ENCODE measurements at places on chromosomes 4 and X.

GRCh38 chrX:13752141-13752540 lies 17.6 kb downstream of the OFD1 start:
- no peak for DNase-seq

DNA sequence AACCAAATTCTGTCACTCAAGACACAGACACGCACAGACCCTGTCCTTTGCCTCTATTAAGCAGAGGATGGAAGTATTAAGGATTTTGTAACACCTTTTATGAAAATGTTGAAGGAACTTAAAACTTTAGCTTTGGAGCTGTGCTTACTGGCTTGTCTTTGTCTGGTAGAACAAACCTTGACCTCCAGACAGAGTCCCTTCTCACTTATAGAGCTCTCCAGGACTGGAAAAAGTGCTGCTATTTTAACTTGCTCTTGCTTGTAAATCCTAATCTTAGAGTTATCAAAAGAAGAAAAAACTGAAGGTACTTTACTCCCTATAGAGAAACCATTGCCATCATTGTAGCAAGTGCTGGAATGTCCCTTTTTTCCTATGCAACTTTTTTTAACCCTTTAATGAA lies 215.7 kb downstream of the GC start:
- DNase-seq: no peak

DNA sequence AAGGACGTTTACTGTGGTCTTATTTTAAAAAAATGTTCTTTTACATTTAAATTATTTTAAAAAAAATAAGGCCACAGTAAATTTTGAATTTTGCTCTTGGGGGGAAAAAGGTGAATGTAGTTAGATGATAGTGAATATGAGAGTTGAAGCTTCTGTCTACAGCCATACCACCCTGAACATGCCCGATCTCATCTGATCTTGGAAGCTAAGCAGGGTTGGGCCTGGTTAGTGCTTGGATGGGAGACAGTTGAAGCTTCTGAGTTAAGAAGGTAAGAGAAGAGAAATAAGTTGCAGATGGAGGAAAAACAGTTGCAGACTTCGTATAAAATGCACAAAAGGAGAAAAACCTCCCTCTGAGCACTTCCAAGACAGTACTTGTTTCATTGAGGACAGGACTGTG lies 115.6 kb upstream of the NR3C2 start:
- no peak for DNase-seq

- DNase-seq: no peak
These were observed 159.8 kb upstream of the JADE1 start for GRCh38 chr4:128649575-128650205.

- DNase-seq: no peak
These were observed 70.5 kb downstream of the CLCN5 start for GRCh38 chrX:49992853-49993252.

DNA sequence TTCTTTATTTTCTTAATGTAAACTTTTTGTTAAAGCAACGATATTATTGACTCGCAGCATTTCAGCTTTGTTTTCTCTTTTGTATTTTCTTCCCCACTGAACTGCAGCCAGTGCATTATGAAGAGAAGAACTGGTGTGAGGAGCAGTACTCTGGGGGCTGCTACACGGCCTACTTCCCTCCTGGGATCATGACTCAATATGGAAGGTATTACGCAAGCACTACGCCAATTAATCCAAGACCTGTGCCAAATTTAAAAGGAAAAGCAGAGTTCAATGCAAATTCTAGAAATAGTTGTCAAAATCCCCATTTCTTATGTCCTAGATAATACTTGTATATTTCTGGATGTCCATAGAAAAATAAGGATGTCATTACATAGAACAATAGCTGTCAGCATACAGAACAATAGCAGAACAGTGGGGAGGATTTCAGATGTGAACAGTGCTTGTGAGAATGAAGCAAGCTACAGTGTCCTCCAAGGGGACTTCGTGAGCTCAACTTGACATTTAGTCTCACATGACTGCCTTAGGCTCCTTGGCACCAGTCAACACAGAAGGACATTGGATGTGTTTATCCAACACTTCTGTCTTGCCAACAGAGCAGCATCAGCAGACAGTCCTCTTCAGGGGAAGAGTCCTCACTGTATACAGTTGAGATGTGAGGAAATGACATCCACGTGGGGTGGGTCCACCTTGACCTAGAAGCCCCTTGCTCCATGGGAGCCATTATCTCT lies 85.9 kb downstream of the MAOA start:
- no peak for DNase-seq

GRCh38 chr4:1512738-1513660 lies 106.8 kb upstream of the NKX1-1 start:
- no peak for DNase-seq

DNA sequence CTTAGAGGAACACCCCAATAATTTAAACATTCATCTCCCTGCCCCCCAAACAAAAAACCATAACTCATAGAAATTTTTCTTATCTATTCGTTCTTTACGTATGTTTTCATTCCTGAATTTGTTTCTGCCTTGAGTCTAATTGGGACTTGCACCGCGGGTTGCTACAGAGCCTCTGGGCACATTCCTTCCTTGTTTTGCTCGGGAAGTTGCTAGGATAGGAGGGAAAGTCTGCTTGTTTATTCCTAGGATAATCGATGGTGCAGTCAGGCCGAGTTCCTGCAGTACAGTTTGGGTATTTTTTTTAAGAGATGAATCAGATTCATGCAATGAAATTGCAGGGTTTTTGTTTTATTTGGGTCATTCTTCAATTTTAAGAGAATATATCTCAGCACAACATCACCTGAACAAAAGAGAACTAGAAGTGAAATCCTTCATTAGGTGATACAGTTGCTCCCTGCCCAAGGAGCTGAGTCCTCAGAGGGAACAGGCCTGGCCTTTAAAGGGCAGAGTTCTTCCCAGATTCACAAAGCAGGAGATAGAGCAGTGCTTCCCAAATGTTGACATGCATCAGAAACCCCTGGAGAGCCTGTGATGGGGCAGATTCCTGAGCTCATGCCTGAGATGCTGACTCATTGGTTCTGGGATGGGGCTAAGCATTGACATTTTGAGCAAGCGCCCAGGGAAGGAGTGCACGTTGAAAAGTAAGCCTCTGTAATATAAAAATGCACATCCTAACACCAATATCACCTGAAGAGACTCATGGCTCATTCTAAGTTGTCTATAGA lies 114.9 kb upstream of the FAM9B start:
- DNase-seq: no peak
